Camera-type eye (tissue), 1 donor: ENCODE measurements at places on chromosomes 5 and 9. TPM values are rescaled to one million over a fixed set of nuclear protein-coding genes. Genes with fewer than 3 reads are reported as not detected.

Gene LAMC3
- 9.9 TPM for total RNA-seq

Gene PPIC
- total RNA-seq: 31.6 TPM

Gene FAM169A
- 92.8 TPM for total RNA-seq

Gene IFNB1
- not detected for total RNA-seq

Gene ANKRD34B
- total RNA-seq: not detected

Gene SSBP2
- 168 TPM for total RNA-seq

Gene NUTM2F
- total RNA-seq: not detected

Gene FOXD4L3
- total RNA-seq: not detected
